ENCODE measurements at places on chromosomes 5 and 9.
A peak's percentile ranks its signal among the peaks of the same experiment; 100 is the strongest.

DNA sequence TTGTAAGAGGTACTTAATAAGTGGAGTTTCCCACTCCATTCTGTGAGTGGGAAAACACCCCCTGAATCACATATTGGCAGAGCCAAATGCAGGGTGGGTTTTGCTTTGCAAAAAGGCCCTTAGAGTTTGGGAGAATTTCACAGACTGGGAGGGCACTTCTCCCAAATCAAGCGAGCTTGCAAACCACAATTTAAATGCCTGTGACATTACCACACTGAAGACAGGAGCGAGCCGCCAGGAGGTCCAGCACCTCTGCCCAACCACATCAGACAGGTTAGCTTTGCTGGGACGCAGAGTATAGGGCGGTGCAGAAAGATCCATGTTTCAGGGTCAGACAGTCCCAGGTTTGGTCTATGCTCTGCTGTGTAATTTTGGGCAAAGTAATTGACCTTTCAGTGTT, 2.3 kb downstream of the ALAD start:
- DNase-seq, result no peak

- no peak for DNase-seq
Observed at GRCh38 chr5:25393256-25393655, 748.5 kb upstream of the CDH10 start.

GRCh38 chr9:126957687-126958053, 43.1 kb downstream of the RALGPS1 start:
- no peak for DNase-seq

DNA sequence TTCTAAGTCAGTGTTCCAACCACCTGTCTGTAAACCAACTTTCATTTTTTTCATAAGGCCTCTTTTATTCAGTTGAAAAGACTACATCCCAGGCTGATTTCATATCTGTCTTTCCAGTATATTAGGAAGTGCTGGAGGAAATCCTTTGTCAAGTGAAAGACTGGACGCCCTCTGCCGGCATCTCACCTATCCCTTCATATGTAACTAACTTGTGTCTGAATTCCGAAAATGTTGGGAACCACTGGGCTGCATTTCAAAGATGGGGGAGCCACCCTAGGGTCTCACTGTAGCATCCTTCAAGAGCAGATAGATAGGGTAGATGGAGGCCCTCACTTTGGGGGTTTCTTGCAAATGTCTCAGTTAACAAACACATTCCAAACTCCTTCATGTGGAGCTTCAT, 569.8 kb downstream of the CTNND2 start:
- DNase-seq, result no peak

GRCh38 chr5:146079695-146080373, 25.5 kb downstream of the PLAC8L1 start:
- no peak for DNase-seq

GRCh38 chr5:56986626-56986947, 34.7 kb upstream of the MIER3 start:
- DNase-seq, result no peak

- no peak for DNase-seq
Observed at GRCh38 chr5:135578305-135578684, 496 bp downstream of the CXCL14 start.

GRCh38 chr5:18807256-18808149, 1173.2 kb downstream of the TAF11L14 start:
- DNase-seq, result no peak

- DNase-seq, result no peak
Observed at GRCh38 chr5:158492841-158493242, 606.9 kb downstream of the EBF1 start.

- DNase-seq, result no peak
Observed at GRCh38 chr5:90095292-90096060, 314.1 kb downstream of the CETN3 start.

DNA sequence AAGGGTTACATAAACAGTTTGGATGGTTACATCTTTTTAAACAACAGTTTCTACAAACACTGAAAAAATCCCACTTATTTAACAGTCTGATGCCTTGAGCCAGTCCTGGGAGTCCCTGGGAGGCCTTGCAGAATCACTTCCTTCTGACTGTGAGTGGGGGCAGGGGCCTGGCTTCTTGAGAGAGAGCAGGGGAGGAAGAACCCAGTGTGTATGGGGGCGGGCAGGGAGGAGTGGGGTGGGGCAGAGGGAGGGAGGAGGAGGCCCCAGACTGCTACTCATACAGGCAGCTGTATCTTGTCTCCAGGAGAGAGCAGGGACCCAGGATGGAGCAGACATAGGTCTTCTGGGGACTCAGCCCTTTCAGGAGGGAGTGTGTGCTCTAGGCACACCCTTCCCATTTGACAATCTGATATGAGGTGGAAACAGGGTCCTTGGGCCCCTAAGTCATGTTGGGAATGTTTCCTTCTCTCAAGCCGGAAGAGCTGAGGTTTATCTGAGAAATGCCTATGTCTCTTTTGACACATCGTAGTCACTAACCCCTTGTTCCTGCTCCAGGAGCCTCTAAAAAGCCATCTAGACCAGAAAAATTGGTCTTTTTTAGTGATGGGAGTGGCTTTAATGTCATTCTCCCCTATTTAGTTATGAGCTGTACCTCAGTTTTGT, 52.8 kb downstream of the IRF1 start:
- peak; percentile 55 for DNase-seq

DNA sequence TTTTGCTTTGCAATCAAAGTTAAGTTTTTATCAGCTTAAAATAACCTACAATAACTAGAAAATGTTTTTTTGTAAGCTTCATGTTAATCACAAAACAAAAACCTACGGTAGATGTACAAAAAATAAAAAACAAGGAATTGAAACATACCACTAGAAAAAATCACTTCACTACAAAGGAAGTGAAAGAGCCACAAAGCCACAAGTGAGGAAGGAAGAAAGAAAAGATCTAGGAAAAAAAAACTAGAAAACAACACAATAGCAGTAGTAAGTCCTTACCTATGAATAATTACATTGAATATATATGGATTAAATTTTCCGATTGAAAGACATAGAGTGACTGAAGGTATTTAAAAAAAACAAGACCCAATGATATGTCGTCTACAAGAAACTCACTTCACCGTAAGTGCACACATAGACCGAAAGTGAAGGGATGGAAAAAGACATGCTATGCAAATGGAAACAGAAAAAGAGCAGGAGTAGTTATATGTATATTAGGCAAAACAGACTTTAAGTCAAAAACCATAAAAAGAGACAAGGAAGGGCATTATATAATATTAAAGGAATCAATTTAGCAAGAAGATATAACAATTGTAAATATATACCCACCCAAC, 13.4 kb upstream of the ZDHHC21 start:
- no peak for DNase-seq

GRCh38 chr5:151496041-151496484, 48.7 kb downstream of the SLC36A1 start:
- DNase-seq, result no peak

DNA sequence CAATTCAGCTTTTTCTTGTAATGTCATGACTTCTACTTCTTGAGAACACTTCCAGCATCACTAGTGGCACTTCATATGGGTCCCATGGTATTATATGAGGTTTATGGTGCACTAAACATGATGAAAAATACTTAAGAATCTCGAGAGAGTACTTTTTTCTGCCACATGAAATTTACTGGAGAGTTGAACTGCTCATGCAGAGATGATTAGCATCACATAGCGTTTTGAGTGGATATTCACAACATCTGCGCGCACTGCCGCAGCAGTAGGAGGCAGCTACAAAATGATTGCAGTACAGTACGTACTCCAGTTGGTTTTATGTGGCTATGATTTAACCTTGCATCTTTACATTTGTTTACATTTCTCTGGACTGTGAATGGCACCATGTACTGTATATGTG, 14.7 kb downstream of the RAD1 start:
- DNase-seq, result no peak

GRCh38 chr5:27592231-27592630, 553.8 kb upstream of the CDH9 start:
- DNase-seq, result no peak

GRCh38 chr5:36875051-36875789, 1.3 kb upstream of the NIPBL start:
- peak; percentile 48 for DNase-seq

DNA sequence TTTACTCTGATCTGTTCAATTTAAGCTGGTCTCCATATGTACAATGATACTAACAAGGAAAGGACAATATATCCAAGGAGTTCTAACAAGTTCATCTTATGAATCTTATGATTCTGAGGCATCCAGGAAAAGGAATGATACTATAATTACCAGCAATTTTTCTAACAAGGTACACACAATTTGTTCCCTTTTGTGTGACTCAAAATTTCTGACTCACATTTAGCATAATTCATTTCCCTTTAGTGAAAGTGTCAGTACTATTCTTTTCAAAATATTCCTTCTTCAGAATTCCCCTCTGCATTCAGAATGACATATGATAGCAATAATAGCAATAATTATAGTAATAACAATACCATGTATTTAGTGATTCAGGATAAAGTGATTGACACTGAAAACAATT, 594.8 kb downstream of the DMRTA1 start:
- no peak for DNase-seq

GRCh38 chr9:128007566-128008138, 26.9 kb upstream of the EEIG1 start:
- DNase-seq, result peak; percentile 89

DNA sequence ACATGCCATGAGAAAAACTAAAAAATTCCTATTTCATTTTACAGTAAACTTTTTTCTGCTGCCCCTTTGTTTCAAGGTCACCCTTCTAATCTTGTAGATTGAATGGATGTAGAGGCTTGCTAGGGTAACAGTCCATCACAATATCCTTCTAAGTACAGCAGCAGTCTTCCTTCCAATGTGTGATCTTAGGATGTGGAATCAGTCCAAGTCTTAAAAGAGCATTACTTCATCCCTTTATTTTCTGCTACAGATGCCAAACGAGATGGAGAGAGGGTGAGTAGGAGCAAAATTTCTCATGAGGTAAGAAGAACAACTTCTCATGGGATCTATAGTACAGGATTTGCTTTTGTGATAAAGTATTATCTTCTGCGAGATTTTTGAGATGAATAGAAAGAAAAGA, 704 bp upstream of the IL33 start:
- DNase-seq, result no peak

DNA sequence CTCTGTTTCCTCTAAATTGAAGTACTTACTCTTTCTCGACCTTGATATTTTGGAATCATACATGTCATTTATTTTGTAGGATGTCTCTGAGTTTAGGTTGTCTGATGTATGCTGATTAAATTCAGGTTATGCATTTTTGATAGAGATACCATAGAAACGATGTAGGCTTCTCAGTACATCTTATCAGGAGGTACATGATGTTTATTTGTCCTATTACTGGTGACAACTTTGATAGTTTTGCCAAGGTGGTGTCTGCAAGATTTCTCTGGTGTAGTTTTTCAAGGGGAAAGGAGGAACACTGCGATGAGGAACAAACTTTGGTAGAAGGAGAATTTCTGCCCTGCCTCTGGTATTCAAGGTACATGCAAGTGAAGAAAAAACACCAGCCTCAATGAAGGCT, 29.9 kb downstream of the SUB1 start:
- DNase-seq, result no peak

DNA sequence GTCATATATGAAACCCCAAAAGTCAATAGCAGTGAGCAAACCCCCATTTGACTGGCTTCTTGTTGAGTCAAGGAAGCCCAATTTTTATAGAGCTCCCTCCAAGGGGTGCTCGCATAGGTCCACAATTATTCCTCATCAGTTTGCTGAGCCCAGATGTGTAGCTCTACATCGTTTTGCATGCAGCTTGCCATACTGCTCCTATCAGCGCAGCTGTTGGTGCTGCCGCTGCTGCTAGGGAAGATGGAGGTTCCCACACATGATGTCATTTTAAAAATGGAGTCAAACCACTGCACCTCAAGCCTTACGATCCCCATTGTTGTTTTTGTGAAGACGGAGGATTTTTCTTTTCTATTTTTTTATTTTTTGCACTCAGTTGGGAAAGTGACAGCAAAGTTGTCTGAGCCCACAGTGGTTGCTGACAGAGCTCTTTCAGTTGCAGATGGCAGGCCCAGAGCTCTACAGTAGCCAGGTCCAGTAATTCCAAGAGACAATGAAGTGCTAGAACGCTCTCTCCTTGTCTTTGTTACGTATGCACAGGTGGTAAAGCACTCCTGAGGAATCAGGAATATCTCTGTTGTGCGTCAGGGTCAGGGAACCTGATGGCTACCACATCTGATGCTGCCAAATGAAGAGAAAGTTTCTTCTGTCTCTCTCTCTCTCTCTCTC, 23.2 kb upstream of the C5orf63 start:
- DNase-seq, result no peak

DNA sequence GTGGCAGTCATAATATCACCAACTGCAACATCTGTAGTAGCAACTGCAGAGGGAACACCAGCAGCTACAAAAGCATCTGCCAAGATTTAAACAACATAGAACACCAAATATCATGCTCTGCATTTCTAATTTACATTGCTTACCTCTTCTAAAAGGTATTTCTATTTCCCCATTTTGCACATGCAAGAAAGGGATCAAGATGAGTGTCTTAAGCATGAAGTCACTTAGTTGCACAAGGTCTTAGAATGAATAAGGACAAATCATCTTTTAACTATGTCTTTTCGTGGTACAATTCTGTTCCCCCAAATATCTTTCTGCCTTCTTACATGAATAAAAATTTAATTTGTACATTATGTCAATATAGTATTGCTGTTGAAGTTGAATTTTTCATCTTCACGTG, 1746.4 kb downstream of the EFNA5 start:
- DNase-seq, result no peak

GRCh38 chr5:79235634-79236361, at the start of gene JMY:
JMY (plus strand) TSS chr5:79236131; CDS start chr5:79236651, 520 bp downstream.
- peak; percentile 85 for DNase-seq

GRCh38 chr9:87720173-87720572, 5.7 kb upstream of the CTSL start:
- no peak for DNase-seq

DNA sequence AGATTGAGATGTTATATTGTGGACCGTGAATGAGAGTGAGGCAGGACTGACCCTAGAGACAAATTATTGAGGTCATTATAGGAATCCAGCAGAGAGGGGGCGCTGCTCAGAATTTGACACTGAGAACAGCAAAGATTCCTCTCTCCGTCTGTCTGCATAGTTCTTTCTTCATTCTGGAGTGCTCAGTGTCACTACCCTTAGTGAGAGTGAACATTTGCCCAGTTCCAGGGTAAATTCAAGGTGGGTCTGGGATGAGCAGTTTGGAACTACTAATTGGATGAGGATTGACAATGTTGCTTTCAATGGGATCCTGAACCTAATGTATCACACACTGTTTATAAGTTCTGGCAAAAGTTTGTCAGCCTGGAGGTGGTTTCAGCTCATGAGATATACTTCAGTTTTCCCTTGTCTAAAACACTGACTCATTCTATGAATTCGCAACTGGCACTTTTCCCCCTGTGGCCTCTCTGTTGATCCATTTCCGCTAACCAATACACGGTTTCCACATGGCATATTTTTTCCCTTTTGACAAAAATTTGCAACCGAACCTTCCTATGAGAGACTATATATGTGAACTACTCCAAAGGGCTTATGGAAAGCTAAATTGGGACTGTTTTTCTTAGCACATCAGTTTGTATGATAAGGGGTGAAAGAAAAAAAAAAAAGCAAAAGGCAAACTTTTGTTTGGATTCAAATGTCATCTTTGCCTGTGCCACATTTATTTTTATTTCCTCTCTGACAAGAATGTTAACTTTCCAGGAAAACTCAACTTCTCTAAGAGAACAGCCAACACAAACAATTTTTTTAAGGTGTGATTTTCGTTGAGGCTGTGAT, 1240.7 kb upstream of the WWC1 start:
- no peak for DNase-seq

GRCh38 chr9:114811966-114812636, 6.3 kb upstream of the TNFSF15 start:
- DNase-seq, result no peak
